C1 segment of cervical spinal cord (tissue), 14 donors: ENCODE measurements at places on chromosomes 11 and 22.

DNA sequence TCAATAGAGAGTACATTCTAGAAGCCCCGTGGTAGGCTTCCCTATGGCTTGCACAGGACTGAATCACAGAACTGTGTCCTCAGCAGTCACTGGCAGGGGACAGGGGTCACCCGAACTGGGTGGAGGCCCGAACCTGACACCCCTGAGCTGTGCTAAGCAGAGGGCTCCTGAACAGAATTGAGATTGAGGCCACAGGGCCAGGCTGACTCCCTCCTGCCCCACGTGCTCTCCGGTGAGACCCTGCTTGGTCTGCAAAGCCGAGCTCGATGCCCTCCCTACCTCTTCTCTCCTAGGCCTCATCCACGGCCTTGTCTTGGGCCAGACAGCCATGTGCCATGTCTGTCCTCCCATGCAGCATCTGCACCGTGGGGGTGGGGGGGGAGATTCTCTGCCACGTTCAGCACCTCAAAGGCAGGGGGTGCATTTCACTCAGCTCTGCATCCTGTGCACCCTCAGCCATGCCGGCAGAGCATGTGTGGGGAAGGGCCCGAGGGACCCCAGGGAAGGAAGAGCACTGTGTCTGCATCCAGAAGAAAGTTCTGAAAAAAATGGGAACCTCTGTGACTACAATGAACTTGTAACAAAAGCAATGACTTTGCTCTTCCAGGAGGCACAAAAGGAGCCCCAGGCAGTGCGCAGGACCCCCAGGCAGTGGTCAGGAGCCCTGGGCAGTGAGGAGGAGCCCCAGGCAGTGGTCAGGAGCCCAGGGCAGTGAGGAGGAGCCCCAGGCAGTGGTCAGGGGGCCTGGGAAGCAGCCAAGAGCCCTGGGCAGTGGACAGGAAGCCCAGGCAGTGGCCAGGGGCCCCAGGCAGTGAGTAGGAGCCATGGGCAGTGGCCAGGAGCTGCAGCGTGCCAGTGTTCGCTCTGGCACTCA lies 76.7 kb upstream of the SEPTIN5 start:
- no peak for DNase-seq

DNA sequence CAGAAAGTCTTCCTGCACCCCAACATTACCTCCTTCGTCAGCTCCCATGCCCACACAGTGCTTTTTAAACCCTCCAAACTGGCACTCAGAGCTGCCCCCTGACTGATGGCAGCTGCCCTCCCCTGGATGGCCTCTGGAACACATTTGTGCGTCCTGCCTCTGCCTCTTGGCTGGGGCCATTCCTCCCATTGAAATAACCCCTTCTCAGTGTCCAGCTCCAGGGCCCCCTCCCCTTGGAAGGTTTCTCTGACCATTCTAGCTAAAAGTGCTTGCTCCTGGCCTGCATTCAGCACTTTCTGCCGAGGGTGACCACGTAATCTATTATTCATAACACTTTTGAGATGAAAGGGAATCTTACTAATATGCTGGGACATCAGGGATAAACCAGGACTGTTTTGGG lies 130.0 kb downstream of the PARVA start:
- DNase-seq = no peak

- no peak for DNase-seq
These were observed 15.0 kb upstream of the DNAJB7 start for GRCh38 chr22:40876907-40877306.

DNA sequence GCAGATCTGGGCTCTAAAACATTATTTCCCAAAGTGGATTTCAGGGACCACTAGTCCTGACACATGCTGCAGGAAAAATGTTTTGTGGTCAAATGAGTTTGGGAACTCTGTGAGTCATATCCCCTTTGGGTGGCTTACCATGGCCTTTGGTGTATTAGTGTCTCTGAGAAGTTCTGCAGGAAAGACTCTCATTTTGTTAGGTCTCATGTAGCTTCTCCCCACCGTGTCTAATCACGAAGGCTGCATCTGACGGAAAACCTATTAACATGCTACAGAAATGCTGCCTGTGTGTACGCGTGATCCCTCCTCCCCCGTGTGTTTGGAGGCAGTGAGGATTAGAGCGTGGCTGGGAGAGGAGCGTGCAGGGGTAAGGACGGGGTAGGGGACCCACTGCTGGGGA lies 191.7 kb downstream of the ST3GAL4 start:
- DNase-seq = no peak

DNA sequence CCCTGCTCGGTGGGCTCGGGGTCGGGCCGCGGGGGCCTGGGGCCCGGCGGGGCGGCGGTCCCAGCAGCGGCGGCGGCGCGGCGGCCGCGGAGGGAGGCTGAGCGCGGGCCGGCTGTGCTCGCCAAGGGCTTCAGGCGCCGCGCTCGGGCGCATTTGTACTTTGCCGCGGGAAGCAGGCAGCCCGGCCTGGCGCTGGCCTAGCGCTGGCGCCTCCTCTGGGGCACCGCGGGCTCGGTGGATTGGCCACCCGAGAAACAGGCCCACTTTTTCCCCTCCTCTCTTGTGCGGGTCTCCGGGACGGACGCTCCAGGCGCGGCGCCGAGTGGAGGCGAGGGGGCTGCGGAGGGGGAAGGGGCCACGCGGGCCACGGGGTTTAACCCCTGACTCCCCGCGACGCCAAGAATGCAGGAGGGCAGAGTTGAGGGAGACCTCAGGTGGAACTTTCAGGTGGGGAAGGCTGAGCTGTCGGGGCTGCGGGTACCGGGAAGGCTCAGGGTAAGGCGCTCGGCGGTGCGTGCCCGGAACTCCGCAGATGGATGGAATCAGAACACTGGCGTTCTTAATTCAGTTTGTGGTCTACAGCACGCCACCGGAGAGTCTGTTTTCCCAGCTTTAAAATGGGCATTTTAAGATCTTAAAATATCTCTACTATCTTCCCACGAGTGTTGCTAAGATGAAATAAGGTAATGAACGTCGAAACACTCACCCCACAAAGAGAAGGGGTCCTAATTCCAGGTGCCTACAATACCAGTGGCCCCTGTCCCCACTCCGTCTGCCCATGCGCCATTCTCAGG lies at the start of gene CHRDL2:
TSS of gene CHRDL2 (minus strand) at position 126 of the 794 bp plus-strand sequence. CDS start 538 bp downstream, outside the sequence.
- DNase-seq = no peak
